ENCODE measurements at places on chromosomes 6 and 20. TPM values are rescaled to one million over a fixed set of nuclear protein-coding genes. Genes with fewer than 3 reads are reported as not detected.

Gene SNAP25
- 1.1 TPM for total RNA-seq

Gene TNNC2
- total RNA-seq, result 2.1 TPM

DNA sequence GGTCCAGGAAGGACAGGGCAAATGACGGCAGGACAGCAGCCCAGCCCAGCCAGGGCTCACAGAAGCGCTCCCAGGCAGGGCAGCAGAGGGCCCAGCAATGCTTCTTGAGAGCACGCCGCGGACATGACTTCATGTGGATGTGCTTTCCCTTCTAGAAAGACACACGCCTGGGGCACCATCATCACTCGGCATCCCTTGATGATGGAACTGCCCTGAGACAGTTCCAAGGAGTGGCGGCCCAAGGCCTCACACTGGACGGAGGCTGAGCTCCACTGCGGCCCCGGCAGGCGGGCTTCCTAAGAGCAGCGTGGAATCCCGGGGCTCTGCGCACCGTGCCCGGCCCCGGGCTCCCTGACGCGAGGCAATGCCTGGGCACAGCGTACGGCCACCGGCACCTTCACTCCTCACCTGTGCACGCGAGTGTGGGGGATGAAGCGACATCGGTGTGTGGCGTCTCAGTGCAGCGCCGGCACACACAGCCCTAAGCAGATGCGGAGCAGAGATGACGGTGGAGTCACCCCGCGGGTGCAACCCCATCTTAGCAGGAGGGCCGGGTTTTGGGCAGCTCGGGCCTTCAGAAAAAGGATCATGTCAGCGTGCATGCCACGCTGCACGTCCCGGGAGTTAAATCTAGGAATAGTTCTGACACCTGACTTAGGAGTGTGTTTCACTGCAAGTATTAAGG is 86.6 kb downstream of the THBS2 start:
- no peak for DNase-seq

GRCh38 chr6:41271901-41272395 is 14.5 kb downstream of the TREM1 start:
- no peak for DNase-seq

Gene METTL24
- 23.5 TPM for total RNA-seq

DNA sequence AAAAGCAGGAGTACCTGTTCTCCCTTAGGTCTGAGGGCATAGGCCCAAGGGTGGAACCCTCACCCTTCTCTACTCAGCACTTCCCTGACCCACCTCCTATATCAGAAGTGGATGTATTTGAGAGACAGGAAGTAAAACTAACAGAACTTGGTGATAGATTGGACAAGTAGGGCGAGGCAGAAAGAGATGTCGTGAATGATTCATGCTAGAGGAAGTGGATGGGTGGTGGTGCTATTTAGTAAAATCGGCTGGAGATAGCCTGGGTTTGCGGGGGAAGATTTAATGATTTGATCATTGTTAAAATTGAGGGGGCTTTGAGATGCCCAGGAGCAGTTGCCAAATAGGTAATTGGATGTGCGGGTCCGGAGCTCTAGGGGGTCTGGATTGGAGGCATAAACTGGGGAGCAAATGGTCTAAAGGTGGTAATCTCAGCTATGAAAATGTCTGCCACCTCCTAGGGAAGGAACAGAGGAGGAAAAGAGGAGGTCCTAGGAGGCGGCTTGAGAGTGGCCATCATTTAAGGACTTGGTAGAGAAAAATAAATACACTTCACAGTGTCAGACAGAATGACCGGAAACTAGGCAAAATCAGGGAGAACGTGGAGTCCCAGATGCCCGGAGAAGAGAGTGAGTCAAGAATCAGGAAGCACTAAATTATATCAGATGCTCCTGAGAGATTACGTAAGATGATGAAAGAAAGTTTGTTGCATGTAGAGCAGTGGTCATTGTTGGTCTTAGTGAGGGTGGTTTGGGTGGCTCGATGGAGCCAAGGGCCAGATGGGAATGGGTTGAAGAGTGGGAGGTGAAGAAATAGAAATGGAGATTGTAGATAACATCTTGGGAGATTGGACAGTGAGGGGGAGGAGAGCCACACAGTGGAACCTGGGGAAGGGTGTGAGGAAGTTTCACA is 142.0 kb downstream of the CEP57L1 start:
- DNase-seq, result peak; percentile 23

Measured in mucosa of descending colon (tissue), 3 donors.